ENCODE measurements at places on chromosomes 12 and 14.

GRCh38 chr14:62429683-62430082 is 615.6 kb downstream of the KCNH5 start:
- DNase-seq, result no peak

GRCh38 chr12:22539055-22539454 is 5.3 kb downstream of the C2CD5 start:
- no peak for DNase-seq

- no peak for DNase-seq
These were observed 43.5 kb downstream of the C14orf132 start for GRCh38 chr14:96082420-96083300.

DNA sequence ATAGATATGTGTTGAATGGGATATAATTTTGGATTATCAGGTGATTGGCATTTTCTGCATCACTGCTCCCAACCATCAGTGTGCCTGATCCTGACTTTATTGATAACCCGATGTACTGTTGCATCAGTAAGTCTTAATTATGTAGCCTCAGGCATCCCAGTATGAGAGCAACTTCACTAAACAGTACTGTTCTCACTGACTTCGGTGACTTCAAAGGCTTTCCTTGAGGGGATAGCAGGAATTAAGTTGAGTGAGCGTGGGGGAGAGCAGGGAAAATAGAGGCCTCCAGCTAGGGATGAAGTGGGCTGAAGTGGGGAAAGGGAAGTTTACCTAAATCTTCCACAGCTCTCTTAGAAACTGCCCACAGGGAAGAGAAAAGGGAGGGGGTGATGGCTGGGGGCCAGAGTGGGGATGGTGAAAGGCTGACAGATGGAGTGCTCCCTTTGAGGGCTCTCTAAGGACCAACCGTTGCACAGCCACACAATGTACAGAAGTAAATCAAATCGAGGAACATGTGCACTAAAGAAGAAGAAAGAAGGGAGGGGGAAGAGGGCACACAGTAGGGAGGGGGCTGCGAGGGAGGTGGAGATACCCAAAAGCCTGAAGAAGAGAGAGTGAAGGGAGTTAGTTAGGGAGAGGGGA is 10.7 kb upstream of the NEUROD4 start:
- DNase-seq, result no peak

- no peak for DNase-seq
These were observed 367.7 kb upstream of the NOVA1 start for GRCh38 chr14:26965490-26965889.

- DNase-seq, result no peak
These were observed at the start of gene OVCH1 for GRCh38 chr12:29497588-29497987. OVCH1 (minus strand) TSS chr12:29497686; CDS start chr12:29497686, 0 bp downstream.

DNA sequence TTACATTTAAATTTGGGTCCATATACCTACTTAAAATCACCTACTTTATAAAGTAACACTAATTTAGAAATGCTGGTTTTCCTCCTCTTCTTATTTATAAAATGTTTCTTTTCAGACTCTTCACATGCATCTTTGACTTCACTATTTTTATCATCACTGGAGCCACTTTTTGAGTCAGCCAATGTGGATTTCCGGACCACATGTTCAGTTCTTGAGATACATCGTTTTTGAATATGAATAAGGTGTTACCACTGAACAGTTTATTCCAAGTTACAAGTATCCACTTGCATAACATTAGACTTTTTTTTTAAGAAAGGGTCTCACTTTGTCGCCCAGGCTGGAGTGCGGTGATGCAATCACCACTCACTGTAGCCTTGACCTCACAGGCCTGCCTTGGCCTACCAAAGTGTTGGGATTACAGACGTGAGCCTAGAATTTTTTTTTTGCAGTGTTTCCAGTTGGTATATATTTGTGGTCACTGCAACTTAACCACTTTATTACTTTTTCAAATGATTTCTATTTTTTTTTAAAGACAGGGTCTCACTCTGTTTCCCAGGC is 5.7 kb downstream of the FNTB start:
- DNase-seq, result no peak

- DNase-seq, result peak; percentile 84
These were observed 2.4 kb downstream of the EAPP start for GRCh38 chr14:34536951-34537676.

DNA sequence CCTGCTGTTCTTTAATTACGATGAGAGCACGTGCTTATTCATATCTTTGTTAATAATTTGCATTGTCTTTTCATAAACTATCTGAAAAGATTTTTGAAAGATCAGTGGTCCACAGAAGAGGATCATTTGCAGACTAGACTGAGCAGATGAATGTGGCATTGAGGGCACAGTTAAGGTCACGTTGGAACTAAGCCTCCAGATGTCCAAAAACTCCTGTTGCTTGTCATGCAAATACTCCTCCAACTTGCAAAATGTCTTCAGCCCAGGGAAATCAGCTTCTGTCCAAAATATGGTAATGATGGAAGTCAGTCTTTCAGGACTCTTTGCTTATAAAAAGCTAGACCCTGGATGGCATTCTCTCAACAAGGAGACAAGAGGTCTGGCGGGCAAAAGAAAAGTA is 201.6 kb upstream of the TMEM260 start:
- DNase-seq, result no peak

GRCh38 chr12:62739266-62740015 is 195.5 kb downstream of the PPM1H start:
- DNase-seq, result no peak

GRCh38 chr12:51368640-51369517 is 22.3 kb downstream of the GALNT6 start:
- DNase-seq, result peak; percentile 69

GRCh38 chr14:106843951-106844483 is 1317.6 kb downstream of the TMEM121 start:
- DNase-seq, result no peak

- no peak for DNase-seq
These were observed 77.9 kb downstream of the NINJ2 start for GRCh38 chr12:585062-586061.

- DNase-seq, result no peak
These were observed 30.3 kb upstream of the ADIPOR2 start for GRCh38 chr12:1660304-1661187.

DNA sequence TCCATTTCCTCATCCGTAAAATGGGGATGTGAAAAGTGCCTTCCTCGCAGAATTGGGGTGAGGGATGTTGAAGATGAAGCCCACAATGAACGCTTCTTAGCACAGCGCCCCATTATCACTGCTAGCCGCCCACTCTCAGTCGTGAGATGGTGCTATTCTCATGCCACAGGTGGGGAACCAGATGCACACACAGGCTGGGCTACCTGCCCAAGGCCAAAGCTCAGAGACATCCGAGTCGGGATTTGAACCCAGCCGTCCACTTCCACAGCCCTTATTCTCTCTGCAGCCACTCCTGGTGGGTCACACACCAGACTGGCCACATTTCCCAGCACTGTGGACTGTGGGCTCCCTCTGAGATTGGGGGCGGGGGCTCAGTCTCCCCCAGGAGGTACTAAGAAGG is 55.8 kb downstream of the BCL11B start:
- DNase-seq, result no peak

GRCh38 chr12:8037046-8037663 is 4.6 kb downstream of the FOXJ2 start:
- no peak for DNase-seq

- DNase-seq, result no peak
These were observed 39.8 kb upstream of the PPP1R13B start for GRCh38 chr14:103887170-103887501.

DNA sequence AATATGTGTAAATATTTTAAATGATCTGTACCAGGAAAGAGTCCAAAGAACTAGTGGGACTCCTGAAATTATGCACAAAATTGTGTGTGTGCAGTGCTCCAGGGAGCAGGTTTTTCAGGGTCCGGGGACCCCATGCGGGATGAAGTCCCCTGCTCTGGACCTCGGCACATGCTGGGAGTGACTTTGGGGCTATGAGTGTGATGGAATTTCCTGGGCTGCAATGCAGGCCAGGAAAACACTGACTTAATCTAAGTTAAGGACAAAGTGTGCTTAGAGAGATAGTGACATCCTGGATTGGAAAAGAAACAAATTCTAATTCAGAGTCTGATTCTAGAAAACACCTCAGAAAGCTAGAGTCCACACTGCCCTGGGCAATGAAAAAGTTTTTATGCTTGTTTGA is 6.2 kb upstream of the MYH6 start:
- no peak for DNase-seq

- no peak for DNase-seq
These were observed 83.6 kb upstream of the HECTD1 start for GRCh38 chr14:31291210-31291609.

- DNase-seq, result no peak
These were observed 155.7 kb upstream of the LRIG3 start for GRCh38 chr12:59075968-59076490.

GRCh38 chr14:64092940-64093339 is 201.2 kb downstream of the ESR2 start:
- no peak for DNase-seq

- DNase-seq, result no peak
These were observed 100.9 kb downstream of the EPS8 start for GRCh38 chr12:15688202-15688736.

- no peak for DNase-seq
These were observed 24.4 kb downstream of the ANKS1B start for GRCh38 chr12:99960311-99960710.

DNA sequence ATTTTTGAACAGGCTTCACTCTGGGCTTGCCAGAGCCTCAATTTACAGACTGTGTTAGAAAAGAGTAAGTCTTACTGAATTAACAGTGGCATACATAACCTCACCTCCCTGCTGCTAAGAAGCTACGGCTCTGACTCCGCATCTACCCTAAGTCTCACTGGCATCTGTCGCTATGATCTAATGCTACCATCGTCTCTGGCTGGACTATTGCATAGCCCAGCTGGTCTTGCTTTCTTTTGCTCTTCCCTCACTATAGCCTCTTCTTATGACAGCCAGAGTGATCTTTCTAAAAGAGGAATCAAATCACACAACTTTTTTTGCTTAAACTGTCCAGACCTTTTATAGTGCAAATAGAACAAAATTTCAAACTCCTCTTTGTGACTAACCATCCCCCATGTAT is 81.1 kb downstream of the SLC24A4 start:
- DNase-seq, result no peak

DNA sequence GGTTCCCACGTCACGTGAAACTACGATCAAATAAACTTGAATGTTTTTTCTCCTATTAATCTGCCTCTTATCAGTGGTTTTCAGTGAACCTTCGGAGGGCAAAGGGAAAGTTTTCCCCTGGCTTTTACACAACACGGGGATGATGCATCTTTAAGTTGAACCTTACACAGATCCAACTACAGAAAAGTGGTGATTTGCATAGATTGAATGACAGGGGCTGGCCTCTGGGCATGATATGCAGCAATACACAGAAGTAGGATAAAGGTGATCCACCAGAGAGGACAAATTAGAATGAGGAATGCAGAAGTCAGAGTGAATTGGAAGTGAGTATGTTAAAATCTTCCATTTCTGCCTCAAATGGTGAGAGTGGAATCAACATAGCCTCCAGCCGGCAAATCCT is 11.6 kb downstream of the GSG1 start:
- no peak for DNase-seq

GRCh38 chr14:84767434-84767833 is 762.5 kb upstream of the FLRT2 start:
- no peak for DNase-seq

GRCh38 chr12:8590842-8591545 is 21.7 kb downstream of the AICDA start:
- DNase-seq, result no peak

DNA sequence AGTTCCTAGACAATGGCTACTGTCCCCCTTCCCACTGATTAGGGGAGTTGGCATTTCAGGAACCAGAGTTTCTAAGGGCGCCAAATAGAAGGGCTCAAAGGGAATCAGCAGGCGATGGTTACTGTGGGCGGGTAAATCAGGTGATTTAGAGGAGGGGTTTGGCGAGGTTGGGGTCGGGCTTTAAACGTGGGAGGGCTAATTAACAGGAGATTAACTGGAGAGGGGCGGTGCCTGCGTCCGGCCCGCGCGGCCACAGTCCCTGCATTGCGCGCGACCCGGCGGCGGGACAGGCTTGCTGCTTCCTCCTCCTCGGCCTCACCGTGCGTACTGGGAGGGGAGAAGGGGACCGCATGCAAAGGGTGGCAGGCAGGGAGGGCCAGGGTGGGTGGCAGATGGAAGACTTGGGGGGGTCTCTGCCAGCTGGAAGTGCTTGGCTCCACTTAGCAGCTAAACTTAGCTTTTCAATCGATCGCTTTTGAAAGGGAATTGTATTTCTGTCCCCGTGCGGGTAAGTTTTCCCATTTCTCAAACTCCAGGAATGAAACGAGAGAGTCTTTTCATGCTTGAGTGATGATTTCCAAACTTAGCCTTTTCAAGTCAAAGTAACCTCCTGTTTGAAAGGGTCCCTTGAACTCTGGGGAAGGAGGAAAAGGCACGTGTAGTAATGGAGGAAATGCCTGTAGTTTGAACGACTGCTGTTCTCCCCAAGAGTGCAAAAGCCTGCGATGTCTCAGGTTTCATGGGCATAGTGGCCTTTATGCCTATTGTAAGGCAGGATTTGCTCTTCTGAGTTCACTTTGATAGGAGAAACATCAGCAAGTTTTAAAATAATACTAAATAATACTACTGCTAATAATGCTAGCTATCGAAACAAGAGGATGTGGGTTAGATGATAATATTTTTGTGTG is at the start of gene MGST1:
Gene MGST1, plus strand, starts transcription at position 255 of the 908 bp plus-strand sequence. CDS start 6,608 bp downstream, outside the sequence.
- no peak for DNase-seq

GRCh38 chr14:103518422-103519042 is 4.1 kb downstream of the CKB start:
- DNase-seq, result no peak

- no peak for DNase-seq
These were observed 488 bp upstream of the PLEKHH1 start for GRCh38 chr14:67532606-67532997.

GRCh38 chr12:1737652-1738286 is 46.9 kb downstream of the ADIPOR2 start:
- no peak for DNase-seq
